Common myeloid progenitor, CD34-positive (primary cell): ENCODE measurements at places on chromosomes 6 and 20.

DNA sequence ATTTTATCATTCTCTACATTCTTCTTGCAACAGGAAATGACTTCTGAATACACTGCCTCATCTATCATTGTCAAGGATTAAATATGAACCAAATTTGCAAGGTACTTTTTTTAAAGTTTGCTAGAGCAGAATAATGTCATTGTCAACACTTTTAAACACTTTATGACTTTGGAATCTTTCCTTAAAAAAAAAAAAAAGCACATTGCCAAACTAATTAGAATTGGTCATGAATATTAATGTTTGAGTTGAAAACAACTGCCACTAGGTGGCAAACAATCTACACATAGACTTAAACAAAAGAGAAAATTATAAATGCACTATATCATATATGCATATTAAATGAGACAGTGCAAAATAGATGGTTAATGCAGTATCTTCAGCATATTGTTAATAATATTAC is 32.5 kb upstream of the TMEM244 start:
- peak; percentile 56 for DNase-seq

- DNase-seq: peak; percentile 82
Observed at GRCh38 chr6:2944405-2945152, 26.8 kb downstream of the SERPINB6 start.

DNA sequence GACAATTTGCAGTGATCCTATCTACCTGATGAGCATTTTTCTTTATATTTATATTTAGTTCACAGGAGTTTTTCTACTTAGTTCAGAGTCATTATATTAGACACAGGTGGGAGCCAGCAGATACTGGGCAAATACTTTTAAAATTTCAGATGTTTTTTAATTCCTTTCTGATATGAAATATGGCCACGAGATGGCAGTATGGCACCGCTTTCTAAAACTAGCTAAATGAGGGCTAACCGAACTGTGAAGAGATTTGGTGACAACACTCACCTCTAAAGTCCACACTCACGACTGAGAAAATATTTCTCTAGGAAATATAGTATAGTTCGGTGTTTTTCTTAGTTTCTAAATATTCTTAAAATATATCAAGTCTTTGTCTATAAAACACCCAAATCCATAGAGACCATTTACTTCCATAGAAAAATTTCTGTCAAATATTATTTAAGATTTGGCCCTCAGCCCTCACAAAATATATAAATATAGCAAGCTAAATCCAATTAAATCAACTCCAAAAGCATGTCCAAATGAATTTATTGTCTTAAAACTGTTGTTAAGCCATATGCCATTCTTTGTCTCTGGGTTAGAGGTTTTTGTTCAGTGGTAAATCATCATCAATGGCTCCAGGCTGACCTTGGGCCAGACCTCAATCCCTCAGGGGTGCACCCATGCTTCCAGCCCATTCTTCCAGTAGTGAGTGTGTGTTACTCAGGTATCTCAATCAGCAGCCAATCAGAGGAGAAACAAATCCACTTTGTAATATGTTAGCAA is 63.6 kb downstream of the HUS1B start:
- DNase-seq: peak; percentile 72

DNA sequence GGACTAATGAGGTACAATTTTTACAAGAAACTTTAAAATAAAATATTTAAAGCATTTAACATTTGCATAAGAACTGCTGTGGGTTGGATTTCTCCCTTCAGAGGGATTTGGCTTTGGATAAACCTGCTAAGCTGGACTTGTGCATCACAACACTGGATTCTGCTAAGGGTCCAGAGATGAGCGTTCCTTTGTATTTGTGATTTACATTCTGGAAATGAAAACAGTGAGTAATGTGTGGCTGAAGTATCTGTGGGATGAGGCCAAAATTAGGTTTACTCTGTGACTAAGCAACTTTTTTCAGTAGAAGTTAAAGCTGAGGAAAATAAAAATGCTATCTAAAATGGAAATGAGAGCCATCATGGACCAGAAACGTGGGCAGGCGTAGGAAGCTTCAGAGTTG is 494.3 kb downstream of the EPM2A start:
- DNase-seq: peak; percentile 15

- DNase-seq: peak; percentile 16
Observed at GRCh38 chr20:19620446-19620845, 137.6 kb upstream of the RIN2 start.

- DNase-seq: no peak
Observed at GRCh38 chr20:1164871-1165270, 19.9 kb downstream of the TMEM74B start.

DNA sequence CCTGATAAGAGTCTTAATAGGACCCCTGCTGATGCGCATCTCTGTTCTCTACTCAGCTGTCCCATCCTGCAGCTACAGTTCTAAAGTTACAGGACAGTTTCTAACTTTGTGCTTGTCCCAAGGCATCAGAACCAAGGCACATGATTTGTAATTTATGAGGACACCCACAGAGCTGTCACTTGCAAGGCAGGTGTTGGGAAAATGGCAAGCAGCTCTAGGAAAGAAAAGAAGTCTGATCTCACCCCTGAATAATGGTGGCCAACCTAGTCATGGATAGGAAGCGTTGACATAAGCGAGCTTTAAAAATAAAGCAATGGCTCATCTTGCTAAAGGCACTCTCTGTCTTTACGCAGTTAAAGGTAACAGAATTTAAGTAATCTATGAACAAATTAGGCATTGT is 127.6 kb upstream of the VGLL2 start:
- DNase-seq: no peak

GRCh38 chr6:132310921-132311320 is 90.4 kb downstream of the MOXD1 start:
- no peak for DNase-seq

- peak; percentile 80 for DNase-seq
Observed at GRCh38 chr6:152552616-152553209, 84.4 kb downstream of the SYNE1 start.

- no peak for DNase-seq
Observed at GRCh38 chr6:163296835-163297519, 117.5 kb upstream of the QKI start.

- DNase-seq: no peak
Observed at GRCh38 chr6:165726965-165727381, 63.9 kb upstream of the PDE10A start.

DNA sequence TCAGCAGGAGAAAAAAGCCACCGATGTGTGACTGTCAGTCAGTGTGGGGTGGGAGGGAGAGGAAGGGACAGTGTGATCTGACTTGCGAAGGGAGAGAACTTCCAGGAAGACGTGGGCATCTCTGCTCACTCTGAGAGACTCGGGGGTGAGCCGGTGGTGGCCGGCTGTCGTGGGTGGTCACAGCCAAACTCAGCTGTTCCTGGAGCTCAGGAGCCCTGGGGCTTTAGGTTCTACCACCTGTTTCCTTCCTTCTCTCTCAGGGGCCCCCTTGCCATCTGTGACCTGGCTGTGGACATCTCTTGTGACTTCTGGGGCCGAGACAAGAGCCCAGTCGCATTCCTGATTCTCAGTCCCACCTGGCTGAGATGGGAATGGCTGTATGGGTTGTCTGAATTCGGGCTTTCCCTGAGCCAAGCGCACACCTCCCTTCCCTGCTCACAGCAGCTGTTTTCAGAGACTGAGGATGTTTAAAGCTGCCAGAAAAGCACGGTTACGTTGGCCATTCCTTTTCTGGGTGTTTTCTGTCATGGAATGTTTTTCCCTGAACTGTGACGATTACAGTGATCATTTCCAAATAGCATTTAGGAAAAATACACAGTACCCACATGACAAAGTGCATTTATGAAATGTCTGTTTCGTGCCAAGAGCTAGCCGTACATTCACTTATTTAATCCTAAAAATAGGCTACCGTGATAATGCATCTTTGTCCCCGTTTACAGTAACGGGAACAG is 36.5 kb downstream of the SYNJ2 start:
- no peak for DNase-seq

GRCh38 chr20:43262341-43262740 is 72.6 kb upstream of the PTPRT start:
- no peak for DNase-seq
